ENCODE measurements at places on chromosomes 7 and 10. TPM values are rescaled to one million over a fixed set of nuclear protein-coding genes. Genes with fewer than 3 reads are reported as not detected.

Gene SYT15B
- total RNA-seq, result not detected

DNA sequence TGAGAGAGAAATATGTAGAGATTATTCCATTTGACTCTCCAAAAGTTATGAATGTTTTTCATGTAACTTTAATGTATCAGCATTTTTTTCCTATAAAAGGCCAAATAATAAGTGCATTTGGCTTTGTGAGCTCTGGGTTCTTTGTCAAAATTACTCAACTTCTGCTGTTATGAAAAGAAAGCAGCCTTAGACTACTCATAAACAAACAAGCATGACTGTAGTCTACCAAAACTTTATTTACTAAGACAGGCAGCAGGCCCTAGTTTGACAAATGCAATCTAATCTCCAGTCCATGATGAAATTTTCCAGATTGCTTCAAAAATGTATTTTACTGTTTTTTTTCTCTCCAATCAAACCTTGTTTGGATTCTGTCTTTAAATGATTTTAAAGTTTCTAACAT lies 46.3 kb downstream of the MRPL32 start:
- no peak for DNase-seq

DNA sequence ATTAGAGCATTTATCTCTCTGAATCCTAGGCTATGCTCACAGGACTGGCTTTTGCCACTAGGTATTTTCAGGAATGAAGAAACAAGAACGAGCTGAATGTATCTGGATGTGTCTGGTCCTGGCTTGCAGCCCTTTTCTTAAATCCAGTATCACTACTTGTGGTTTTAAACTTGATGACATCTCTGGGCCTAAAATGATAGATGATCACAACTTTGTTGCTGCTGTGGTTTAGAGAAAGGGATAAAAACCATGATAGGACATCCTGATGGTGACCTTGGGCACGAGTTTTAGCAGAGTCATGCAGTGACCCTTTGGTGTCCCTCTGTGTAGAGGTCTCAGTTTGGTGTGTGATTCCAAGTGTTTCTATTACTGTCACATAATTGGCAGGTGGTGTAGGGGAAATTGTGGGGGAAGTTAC lies 31.7 kb upstream of the SEMA3C start:
- DNase-seq, result no peak

Gene TEX36
- not detected for total RNA-seq

Gene EIF5AL1
- total RNA-seq, result 0.10 TPM

GRCh38 chr10:17229016-17229716 lies 1.1 kb downstream of the VIM start:
- DNase-seq, result peak; percentile 83

DNA sequence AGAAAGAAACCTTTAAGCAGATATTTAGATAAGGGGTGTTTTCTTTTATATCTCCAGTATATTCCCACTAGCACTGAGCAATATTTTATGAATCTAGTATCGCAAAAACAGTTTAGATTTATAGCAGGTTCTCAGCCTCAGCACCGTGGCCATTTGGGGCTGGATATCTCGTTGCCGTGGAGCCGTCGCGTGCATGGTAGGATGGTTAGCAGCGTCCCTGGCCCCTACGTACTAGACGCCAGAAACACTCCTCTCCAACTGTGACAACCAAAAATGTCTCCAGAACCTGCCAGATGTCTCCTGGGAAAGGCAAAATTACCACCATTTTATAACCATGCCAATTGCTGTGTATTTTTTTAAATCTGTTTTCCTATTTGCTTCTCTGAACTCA lies 172.9 kb downstream of the CACNB2 start:
- DNase-seq, result no peak

Gene EPO
- not detected for total RNA-seq

DNA sequence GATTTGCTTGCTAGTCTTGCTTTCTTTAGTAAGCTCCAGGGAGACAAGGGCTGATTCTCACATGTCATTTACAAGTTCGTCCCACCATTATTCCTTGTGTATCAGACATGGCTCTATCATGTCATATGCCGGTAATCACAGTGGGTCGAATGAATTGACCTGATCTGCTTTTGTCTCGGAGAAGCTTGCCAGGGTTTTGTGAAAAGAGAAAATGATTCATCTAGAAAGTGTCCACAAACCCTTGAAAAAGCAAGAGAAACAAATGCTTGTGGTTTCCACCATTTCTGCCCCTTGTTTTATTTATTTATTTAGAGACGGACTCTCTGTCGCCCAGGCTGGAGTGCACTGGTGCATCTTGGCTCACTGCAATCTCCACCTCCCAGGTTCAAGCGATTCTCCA lies 278.5 kb downstream of the TCF7L2 start:
- no peak for DNase-seq

Gene ELMO1
- 97.2 TPM for total RNA-seq

GRCh38 chr7:27299861-27300260 lies 57.3 kb downstream of the EVX1 start:
- no peak for DNase-seq

DNA sequence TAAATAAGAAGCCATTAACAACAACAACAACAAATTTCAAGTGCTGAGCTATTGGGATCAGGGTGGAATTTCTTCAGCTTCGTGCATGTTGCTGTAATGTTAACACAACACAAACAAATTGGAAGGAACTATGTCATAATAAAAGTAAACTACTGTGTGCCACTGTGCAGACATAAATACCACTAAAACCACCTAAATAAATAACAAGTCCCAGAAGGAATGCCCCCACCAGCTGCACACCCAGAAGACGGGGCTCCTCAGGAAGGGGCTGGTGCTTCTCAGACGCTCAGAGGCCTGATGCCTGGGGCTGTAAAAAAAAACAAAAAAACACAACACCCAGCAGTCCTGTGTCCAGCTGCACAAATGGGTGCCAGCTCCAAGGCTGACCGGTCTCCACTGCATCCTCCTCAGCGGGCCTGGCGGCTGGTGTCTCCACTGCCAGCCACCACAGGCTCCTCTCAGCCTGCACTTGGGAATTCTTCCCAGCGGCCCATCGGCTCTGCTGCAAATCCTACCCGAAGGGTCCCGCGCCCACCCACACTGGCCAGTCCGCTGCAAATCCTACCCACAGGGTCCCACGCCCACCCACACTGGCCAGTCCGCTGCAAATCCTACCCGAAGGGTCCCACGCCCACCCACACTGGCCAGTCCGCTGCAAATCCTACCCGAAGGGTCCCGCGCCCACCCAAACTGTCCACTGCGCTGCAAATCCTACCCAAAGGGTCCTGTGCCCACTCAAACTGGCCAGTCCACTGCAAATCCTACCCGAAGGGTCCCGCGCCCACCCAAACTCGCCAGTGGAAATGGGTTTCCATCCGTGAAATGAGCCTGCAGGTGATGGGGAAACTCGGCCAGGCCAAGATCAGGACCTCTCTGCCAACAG lies 35.8 kb upstream of the DNAAF5 start:
- no peak for DNase-seq

- no peak for DNase-seq
These were observed 118.7 kb downstream of the PARD3 start for GRCh38 chr10:34696423-34696822.

DNA sequence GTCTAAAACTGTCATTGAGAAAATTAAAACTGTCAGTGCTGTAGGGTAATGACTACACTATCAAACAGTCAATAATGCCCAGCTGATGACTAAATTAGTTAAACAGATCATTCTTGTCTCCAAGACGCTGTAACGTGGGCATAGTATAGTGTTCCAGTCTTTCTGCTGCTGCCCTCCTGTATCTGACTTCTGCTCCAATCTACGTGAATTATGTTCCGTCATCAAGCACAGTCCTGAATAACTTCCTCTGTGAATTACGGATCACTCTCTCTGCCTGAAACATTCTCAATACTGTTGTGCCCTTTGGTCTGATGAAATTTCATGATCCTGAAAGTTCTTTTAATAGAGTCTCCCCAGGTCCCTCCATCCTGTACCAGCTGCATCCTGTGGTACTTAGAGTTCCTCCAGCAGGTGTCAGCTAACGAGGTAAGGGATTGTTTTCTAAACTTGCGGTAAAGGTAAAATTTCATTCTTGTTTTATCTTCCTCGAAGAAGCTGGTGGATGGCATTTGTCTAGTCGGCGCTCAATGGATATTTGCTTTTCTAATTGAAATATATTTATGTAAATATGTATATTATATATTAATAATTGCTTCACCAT lies 393.5 kb upstream of the ADARB2 start:
- no peak for DNase-seq

DNA sequence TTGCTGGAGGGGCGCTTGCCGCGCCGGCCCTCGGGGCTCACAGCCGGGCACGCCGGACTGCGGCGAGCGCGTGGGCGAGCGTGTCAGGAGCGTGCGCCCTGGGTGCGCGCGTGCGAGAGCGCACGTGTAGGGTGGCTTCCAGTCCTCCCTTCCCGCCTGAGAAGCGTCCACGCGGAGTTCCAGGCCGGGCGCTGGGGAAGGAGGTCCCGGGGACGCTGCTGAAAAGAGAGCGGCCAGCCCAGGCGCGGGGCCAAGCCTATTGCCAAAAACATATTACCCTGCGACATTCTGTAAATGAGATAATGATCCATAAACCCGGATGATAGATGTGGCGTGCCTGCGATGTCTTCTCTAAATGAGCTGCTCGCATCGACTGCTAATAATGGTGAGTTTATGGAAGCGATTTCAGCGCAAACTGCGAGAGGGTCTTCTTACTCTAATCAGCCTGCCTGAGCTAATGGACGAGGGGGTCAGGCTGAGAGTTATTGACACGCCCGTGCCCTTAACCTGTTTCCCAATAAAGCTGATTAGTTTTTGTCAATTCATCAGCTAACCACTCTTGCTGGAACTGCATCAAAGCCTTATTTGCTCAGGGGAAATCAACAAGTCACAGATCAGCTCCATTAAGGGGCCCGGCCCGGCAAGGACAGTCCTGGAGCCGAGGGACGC lies 8.0 kb upstream of the MNX1 start:
- DNase-seq, result no peak

- DNase-seq, result no peak
These were observed 551.6 kb downstream of the CCSER2 start for GRCh38 chr10:84879991-84880390.

Gene POU6F2
- total RNA-seq, result 0.16 TPM

DNA sequence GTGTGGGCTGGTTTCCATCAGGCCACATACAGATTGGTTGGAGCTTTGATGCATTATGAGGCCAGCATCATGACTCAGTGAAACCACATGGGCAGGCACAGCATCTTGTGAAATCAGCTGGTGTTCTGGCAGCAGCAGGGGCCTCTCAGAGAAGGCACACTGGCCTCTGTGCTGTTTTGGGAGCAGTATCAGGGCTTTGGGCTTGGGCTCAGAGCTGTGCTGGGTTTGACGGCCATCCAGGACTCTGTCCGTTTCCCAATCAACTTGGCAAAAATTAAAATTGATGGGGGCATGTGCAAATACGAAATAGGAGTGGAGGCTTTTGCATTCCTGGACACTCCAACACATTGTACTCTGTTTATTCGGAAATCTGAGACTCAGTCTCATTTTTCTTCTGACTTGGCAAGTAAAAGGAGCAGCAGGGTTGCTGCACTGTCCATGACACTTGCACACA lies 190.9 kb downstream of the BMPER start:
- DNase-seq, result no peak

DNA sequence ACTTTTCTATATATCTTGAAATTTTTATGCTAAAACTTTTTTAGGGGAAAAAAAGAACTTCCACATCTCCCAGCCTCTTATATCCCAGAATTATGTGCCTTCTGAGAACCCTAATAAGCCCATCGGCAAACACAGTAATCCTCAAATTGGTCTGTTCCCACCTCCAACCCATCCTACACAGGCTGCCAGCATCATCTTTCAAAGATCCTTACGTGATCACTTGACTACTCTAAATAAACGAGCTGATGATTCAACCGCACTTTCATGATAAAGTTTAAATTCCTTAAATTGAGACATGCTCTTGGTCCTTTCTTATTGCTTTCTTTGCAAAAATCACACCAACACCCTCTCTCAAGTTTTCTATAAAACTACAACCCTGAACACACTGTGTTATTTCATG lies 52.5 kb downstream of the MPP7 start:
- DNase-seq, result no peak

DNA sequence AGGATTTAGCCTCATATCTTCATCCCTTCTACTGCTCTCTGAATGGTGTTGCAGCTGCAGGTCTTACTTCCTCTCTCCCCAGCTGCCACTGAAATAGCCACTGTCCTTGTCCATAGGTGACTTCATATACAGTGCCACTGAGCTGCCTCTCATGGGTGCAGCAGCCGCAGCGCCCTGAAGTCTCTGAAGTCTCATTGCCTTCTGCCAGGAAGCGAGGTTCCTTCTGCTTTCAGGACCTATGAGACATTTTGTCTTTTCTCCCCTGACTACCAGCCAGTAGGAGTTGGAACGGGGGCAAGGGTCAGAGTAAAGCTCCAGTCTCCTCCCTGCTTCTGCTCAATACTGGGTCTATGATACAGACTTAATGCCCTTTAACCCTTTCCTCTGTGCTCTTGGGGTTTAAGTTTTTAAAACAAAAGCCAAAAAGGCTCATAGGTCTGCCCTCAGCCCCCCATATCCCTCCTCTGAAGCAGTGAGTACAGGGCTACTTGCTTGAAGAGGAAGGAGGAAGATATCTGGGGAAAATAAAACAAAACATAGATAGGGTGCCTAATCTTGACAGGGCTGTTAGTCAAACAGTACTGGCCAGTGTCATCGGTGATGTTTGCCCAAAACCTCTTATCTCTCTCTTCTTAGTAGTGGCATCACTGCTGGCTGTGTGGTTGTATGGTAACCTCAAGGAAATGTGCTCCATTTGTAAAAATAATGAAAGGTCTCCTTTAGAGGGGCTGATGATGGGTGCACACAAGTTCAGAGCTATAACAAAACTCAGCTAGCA lies 7.1 kb downstream of the PLCE1 start:
- DNase-seq, result no peak

Gene SRRM3
- total RNA-seq, result not detected

Data from activated T-cell treated with anti-CD3 and anti-CD28 coated beads, Interleukin-2, amount 50 U/mL, for 72 hours (primary cell).